ENCODE measurements at places on chromosomes 4 and X.

DNA sequence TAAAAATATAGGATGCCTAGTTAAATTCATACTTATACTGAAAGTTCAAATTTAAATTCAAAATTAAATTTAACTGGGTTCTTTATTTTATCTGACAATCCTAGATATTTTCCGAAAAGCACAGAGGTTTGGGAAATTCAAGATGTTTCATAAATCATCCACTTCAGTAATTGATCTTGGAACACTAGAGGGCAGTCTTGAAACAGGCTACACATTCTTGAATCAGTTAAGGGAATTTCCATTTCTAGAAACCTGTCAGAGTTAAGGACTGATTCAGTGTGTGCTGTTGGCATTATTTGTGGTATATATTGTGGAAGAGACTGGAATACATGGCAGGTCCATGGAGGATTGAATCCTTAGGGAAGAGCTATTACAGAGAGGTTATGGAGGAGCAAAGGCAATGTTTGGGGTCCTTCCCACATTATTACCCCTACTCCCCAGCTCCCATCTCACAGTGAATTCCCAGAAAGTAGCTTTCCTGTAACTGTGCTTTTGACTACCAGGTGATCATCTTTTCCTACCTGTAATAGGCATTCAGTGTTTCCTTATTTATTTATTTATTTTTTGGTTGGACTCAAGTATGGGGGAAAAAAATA is 92.9 kb downstream of the EGF start:
- DNase-seq: no peak

DNA sequence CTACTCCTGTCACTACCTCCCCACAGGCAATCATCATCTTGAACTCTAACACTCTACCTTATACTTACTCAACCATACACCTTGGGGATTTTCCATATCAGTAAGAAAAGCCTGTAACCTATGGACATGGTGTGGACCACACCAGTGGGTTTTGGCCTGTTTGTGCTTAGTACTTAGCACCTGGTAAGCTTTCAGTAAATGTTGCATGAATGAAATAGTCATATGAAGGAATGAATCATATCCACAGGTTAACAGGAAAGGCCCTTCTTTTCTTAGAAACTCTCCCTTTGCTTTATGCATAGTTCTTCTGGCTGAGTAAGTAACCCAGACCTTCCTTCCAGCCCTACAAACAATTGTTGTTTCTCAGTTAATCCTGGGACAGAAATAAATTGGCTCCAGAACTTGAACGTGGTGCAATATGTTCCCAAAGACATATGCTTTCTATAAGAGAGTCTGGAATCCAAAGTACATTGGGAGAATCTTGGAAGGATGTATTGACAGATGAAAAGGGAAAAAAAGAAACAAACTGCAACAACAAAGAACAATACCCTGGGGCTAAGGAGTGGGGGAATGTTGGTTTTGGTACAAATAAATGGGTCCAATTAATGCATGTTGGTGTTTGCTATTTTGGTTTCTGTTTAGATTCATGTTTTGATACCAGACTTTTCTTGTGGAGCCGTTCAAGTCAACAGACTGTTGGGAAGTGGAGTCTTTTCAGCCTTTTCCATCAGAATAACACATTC is 27.8 kb downstream of the RASL11B start:
- no peak for DNase-seq

DNA sequence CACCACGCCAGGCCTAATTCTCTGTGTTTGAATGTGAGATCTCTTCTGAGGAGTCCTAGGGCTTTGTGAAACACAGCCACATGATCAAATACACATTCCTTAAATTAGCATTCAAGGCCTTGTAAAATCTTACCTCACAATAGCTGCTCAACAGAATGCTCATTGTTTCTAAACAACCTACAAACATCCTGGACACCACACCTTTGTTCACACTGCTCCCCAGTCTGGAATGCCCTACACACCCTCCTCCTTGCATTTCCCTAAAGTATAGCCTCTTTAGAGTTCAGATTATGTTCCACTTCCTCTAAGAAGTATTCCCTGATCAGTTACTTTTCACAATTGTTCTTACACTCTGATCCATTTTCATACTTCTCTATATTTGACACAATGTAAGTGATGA is 110.6 kb downstream of the AGTR2 start:
- no peak for DNase-seq

GRCh38 chr4:120857312-120857711 is 65.2 kb downstream of the PRDM5 start:
- no peak for DNase-seq

GRCh38 chr4:79913581-79913980 is 159.4 kb downstream of the ANTXR2 start:
- no peak for DNase-seq

DNA sequence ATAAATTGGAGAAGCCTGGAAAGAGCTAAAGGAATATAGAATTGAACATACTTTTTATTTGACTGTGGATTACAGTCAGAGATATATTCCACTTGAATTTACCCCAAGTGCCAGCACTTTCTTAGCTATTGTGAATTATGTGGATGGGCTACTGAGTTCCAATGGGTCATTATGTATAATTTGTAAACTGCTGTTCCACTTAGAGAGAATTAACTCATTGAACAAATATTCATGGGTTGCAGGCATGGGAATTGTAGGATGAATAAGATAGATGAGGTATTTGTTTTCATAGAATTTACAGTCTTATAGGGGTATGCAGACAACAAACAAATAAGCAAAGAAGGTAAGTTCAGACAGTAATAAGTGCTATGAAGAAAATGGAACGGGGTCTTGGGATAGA is 195.7 kb downstream of the SHROOM3 start:
- no peak for DNase-seq

- no peak for DNase-seq
Observed at GRCh38 chr4:2291705-2292645, 30.1 kb upstream of the MXD4 start.

DNA sequence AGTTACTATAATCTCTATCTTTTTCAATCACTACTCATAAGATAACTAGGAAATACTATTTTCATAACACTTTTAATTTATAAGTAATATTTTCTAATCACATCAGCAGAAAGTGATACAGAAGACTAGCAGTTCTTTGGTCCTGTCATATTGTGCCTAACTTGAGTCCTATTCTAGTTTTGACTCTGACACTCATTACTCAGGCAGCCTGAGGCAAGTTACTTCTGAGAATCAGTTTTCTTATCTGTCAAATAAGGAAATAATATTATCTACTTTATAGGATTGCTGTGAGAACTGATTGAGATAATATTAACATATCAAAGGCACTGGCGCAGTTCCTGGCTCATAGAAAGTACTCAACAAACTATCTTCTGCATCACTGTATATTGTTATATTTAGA is 17.8 kb downstream of the PITX2 start:
- no peak for DNase-seq

- DNase-seq: no peak
Observed at GRCh38 chrX:113728937-113729336, 854.9 kb upstream of the HTR2C start.

DNA sequence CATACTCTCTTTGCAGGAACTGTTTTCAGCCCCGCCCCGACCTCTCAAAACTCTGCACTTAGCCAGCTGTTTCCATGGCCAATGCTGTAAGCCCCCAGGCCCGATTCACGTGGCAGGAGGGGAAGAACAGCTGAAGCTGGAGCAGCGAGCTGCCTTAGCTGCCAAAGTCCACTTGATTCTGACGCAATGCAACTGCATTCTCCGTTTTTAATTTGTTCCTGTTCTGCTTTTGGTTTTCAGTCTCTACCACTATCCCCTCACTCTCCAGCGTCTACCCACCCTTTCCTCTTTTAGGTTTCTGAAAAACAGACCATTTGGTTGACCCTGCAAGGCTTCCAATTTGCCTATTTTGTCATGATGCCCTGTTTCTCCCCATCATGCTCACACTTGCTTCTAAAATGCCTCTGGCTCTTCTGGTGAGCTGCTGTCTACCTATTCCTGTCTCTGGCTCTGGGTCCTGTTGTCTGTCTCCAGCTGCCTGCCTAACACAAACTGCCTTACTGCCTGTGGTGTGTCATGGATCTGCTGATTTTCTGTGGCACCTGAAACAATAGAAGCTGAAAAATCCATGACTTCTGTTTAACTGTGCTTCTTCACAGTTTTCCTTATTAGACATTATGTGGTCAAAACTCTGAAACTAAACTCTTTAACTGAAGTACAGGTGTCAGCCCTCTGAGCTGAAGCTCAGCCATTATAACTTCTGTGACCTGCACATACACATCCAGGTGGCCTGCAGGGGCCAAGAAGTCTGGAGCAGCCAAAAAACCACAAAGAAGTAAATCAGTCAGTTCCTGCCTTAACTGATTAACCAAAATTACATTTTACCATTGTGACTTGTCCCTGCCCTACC is 160.5 kb upstream of the AGTR2 start:
- peak; percentile 0 for DNase-seq

- DNase-seq: no peak
Observed at GRCh38 chr4:119080721-119081541, 54.7 kb upstream of the MYOZ2 start.

GRCh38 chrX:114619874-114620273 is 36.0 kb downstream of the HTR2C start:
- no peak for DNase-seq

DNA sequence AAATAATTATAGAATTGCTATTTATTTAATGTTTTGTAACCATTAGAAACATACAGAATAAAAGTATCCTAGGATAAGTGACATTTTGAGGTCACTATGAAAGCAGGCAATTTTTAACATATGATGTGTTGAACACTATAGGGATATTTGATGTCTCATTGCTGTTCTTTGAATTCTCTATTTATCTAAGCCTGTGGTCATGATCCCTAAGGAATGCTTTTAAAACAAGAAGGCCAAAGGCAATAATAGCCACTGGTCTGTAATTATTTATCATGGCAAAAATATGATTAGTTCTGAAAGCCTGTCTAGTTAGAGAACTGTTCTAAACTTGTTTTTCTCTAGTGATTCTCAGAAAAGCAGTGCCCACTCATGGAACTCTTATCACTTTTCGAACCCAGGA is 186.6 kb downstream of the RPA4 start:
- no peak for DNase-seq

GRCh38 chr4:168279556-168279955 is 39.0 kb downstream of the DDX60 start:
- DNase-seq: no peak

- DNase-seq: no peak
Observed at GRCh38 chr4:113978561-113979147, 793 bp downstream of the ARSJ start.

DNA sequence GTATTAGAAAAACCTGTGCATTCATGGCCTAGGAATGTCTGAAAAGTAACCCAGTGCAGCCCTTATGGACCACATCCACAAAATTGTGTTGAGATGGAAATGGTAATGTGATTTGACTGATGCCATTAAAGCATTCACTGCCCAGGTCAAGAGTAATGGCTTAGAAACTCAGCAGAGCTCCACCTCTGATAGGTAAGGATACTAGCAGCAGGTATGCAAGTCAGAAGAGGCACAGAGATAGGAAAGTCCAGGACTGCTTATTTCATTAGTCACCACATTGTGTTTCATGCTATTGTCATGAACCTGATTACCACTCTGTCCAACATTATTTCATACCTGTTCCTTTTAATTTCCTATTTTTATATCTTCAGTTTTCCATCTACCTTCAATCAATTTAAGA is 2042.2 kb downstream of the ARAP2 start:
- no peak for DNase-seq

DNA sequence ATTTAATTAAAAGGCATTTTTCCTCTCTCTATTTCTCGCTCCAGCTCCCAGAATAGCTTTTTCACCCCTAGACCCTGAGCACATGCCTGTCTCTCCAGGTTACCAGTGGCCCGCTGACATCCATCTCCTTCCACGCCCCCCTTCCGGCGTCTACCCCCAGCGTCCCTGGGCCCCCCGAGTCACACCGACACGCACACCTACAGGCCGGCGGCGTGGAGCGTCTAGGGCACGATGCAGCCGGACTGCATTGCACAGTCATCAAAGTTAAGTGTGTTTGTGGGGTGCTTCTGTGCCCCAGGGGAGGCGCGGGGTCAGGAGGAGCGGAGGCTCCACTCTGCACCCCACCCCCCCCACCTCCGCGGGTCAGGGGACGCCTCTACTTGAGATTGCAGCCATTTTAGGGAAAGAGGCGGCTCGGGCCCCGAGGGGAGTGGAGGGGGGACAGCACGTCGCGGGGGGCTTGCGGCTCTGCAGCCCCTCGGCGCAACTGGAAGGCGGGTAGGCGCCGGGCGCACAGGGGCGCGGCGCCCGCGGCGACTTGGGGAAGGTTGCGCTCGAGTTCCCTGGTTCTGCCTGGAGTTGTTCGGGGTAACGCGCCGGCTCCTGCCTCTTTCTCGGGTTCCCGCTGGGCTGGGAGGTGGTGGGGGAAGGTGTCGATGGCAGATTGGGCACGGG is 112.7 kb downstream of the DHX15 start:
- DNase-seq: no peak

DNA sequence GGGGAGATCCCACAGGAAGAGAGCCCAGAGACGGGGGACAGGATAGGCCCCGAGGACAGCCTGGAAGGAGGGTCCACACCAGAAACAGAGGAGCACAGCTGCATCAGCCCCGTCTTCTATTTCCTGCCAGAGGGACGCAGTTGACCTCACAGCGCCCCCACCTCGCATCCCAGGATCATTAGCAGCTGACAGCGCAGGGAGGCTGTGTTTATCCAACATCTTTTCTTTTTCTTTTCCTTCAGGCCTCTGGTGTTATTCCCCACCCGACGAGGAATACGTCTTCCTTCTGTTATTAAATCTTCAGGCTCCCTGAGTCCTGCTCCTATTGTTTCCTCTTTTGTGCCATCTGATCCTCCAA is 75.4 kb downstream of the DCHS2 start:
- no peak for DNase-seq

DNA sequence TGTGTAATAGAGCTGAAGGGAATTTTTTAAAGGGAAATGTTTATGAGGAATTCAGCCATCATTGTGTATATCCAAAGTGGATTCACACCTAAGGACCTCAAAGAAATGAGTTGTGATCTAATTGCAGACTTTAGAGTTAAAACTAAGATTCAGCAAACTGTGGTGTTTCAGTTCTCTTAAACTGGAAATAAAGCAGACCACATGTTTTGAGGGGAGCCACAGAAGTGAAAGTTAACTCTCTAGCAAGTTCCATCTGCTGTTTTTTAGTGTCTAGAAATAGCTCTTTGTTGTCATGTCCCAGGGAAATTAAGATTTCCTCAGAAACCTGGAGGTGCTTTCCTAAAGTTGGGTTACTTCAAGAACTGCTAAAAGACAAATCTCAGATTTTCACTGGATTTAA is 97.3 kb upstream of the DDX3X start:
- no peak for DNase-seq

- DNase-seq: no peak
Observed at GRCh38 chr4:145907812-145908211, 30.8 kb downstream of the ZNF827 start.

DNA sequence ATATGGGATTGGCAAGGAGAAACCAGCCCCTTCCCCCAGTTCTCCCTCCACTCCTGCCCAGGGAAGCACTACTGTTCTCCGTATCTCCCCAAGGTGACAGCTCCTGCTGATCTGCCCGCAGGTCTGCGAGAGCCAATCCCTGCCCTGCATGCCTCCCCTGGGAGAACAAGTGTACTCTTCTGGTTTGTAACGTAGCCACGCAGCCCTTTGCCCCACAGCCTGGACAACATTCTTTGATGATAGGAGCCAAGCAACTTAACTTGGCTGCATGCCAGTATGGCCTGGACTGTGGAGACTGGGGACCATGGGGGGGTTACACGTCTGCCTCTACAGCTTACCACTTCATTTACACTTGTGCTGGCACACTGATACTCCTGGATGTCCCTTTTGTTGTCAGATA is 2.0 kb downstream of the STBD1 start:
- DNase-seq: no peak
